ENCODE measurements at places on chromosomes 11 and 22.

DNA sequence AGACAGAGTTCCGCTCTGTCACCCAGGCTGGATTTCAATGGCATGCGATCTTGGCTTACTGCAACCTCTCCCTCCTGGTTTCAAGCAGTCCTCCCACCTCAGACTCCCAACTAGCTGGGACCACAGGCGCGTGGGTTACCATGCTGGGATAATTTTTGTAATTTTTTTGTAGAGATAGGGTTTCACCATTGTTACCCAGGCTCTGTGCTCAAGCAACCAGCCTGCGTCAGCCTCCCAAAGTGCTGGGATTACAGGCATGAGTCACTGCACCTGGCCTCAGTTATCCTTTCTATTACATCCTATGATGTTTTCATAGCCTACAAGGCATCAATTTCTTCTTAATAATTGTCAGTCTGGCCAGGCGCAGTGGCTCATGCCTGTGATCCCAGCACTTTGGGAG lies 36.5 kb downstream of the LRRC74B start:
- H3K4me1 ChIP-seq = no peaks in the 10 kb centered on the region
- H3K4me3 ChIP-seq = no peak overlapping the region
- H3K27me3 ChIP-seq = no peaks in the 10 kb centered on the region

DNA sequence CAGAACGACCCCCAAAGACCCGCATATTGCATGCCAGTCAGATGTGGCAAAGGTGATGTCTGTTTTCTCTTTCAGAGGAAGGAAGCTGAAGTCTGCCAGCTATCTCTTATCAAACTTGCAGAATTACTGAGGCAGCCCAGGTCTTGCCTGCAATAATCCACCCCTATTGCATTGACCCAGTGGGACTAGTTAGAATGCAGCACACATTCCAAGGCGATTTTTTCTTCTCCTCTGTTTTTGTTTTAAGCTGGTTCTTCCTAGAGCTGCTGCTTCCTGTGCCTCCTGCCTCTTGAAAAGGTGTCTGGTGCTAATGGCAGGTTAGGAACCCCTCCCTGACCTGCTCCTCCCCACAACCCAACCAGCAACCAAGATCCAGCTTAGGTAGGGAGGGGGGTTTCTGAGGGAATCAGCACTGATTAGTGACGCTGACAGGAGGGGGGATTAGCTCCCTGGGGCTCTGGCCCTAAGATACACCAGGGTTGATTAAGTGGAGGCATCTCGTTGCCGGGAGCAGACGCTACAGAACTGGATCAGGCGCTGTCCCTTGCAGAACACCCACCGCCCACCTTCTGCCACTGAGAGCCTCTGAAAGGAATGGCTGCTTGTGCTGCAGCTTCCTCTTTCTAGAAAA lies 2.8 kb downstream of the NTM start:
- H3K27ac ChIP-seq = no peak overlapping the region
- no peak overlapping the region for H3K4me3 ChIP-seq
- H3K36me3 ChIP-seq = no peaks in the 10 kb centered on the region
- peaks cover 55% of the 10 kb centered on the region for H3K27me3 ChIP-seq
- H3K4me1 ChIP-seq = no peaks in the 10 kb centered on the region

DNA sequence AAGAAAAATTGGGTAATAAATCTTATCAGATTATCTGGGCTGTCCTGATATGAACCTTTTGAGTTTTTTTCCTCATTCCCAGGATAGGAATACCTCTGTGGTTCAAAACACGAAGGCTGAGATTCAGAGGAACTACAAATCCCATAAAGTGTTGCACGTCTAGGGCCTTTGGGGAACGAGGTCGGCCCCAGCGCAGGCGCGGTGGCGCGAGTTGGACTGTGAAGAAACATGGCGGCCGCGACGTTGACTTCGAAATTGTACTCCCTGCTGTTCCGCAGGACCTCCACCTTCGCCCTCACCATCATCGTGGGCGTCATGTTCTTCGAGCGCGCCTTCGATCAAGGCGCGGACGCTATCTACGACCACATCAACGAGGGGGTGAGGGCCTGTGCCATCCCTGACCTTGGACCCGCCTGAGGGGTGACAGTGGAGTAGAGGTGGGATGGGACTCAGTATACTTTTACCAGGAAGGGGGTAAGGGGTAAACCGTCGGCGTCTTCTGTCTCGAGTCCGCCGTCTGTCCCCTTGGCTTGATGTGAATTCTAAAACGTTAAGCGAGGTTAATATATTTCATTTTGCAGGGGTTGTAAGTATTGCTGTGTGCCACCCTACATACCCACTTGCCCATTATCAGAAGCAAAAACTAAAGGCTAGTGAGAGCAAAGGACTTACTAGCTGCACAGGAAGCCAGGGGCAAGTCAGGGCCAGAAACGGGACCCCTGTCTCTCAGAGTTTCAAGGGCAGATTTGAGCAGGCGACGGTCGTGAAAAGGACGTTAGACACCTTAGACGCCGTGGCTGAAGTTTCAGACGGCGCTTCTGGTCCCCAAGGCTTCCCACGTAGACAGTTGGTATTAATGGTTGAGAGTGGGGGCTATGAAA lies at the start of gene UQCR10:
Gene UQCR10, plus strand, starts transcription at position 199 of the 881 bp plus-strand sequence. Its CDS starts 30 bp downstream, at position 229.
- H3K27me3 ChIP-seq = no peaks in the 10 kb centered on the region
- peaks cover 16% of the 10 kb centered on the region for H3K36me3 ChIP-seq
- peak within 1 kb of the TSS; percentile 98 for H3K4me3 ChIP-seq

GRCh38 chr11:2848497-2848896 lies 37.1 kb downstream of the CDKN1C start:
- peaks cover 3% of the 10 kb centered on the region for H3K27me3 ChIP-seq
- H3K4me3 ChIP-seq = no peak overlapping the region
- no peak for DNase-seq
- no peak overlapping the region for H3K27ac ChIP-seq

DNA sequence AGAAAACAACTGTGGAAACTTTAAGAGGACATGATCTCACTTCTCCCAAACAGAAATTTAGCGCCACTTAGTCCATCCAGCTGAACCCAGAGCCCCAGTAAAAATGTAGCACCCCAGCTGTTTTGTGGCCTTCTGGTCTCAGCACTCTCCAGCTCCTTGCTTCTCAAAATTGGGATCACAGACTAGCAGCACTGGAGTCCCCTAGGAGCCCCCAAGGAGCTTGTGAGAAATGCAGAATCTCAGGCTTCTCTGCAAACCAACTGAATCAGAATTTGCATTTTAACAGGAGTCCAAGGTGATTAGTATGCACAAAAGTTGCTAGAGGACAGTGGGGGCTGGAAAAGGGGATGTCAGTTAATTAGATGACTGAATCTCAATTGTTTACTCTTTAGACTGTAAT lies 89.8 kb upstream of the FIBIN start:
- H3K27ac ChIP-seq = no peak overlapping the region
- DNase-seq = no peak
- no peak overlapping the region for H3K4me3 ChIP-seq
- H3K4me1 ChIP-seq = no peaks in the 10 kb centered on the region

- H3K4me1 ChIP-seq = no peaks in the 10 kb centered on the region
- H3K27ac ChIP-seq = no peak overlapping the region
- no peaks in the 10 kb centered on the region for H3K36me3 ChIP-seq
- no peaks in the 10 kb centered on the region for H3K27me3 ChIP-seq
- DNase-seq = no peak
These were observed 311.9 kb downstream of the GUCY1A2 start for GRCh38 chr11:106706355-106706754.

DNA sequence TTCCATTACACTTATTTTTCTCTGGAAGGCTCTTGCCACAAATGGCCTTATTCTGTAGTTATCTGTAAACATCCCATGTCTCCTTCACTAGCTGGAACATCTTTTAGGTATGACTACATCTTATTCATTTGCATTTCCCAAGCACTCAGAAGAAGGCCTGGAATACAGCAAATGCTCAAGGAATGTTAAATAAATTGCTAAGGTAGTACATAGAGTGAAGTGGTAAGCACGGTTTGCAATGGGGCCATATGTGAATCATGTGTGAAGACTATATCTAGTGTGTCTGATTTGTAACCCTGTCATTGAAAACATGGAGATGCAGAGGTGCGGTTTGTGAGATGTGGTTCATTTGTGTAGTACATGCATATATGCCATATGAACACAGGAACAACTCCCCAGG lies 33.5 kb downstream of the GDPD4 start:
- no peaks in the 10 kb centered on the region for H3K27me3 ChIP-seq
- no peak overlapping the region for H3K27ac ChIP-seq
- no peaks in the 10 kb centered on the region for H3K36me3 ChIP-seq
- H3K4me1 ChIP-seq = no peaks in the 10 kb centered on the region
- DNase-seq = no peak

- no peaks in the 10 kb centered on the region for H3K36me3 ChIP-seq
- no peaks in the 10 kb centered on the region for H3K27me3 ChIP-seq
- DNase-seq = no peak
- H3K27ac ChIP-seq = no peak overlapping the region
- H3K4me3 ChIP-seq = no peak overlapping the region
These were observed 24.7 kb upstream of the ANGPTL5 start for GRCh38 chr11:101940901-101941520.

DNA sequence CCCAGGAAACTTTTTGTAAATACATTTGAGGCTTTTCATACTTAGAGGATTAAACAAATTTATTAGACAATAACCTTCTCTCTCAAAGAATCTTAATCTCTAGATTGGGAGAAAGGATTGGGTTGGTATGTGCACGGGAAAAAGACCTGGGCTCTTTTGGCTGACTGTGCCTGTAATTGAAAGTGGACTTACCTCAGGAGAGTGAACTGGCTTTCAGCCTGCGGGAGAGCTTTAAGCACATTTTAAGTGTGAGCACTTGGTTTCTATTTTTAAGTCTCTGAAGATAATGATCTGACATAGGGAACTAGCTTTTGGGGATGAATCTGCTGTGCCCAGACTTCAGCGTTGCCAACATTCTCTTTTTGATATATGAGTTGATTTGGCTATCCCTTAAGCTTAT lies 35.8 kb downstream of the UVRAG start:
- no peak overlapping the region for H3K4me3 ChIP-seq
- H3K4me1 ChIP-seq = no peaks in the 10 kb centered on the region
- H3K27ac ChIP-seq = no peak overlapping the region
- H3K27me3 ChIP-seq = no peaks in the 10 kb centered on the region
- no peak for DNase-seq
- H3K36me3 ChIP-seq = no peaks in the 10 kb centered on the region

GRCh38 chr11:44300844-44301563 lies 8.9 kb downstream of the ALX4 start:
- H3K4me3 ChIP-seq = no peak overlapping the region
- peaks cover 8% of the 10 kb centered on the region for H3K4me1 ChIP-seq
- H3K27me3 ChIP-seq = peaks cover 76% of the 10 kb centered on the region
- no peak for DNase-seq
- H3K27ac ChIP-seq = no peak overlapping the region
- H3K36me3 ChIP-seq = no peaks in the 10 kb centered on the region

DNA sequence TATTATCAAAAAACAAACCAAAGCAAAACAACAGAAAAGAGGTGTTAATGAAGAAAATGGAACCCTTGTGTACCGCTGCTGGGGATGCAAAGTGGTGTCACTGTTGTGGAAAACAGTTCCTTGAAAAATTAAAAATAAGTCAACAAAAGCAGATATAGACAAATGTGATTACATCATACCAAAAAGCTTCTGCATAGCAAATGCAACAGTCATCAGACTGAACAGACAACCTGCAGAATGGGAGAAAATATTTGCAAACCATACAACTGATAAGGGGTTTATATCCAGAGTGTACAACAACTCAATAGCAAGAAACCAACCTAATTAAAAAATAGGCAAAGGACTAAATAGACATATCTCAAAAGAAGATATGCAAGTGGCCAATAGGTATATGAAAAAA lies 22.9 kb upstream of the CARS1 start:
- no peak overlapping the region for H3K27ac ChIP-seq
- no peaks in the 10 kb centered on the region for H3K27me3 ChIP-seq
- H3K4me1 ChIP-seq = peaks cover 12% of the 10 kb centered on the region
- no peak overlapping the region for H3K4me3 ChIP-seq
- H3K36me3 ChIP-seq = no peaks in the 10 kb centered on the region

- H3K27ac ChIP-seq = no peak overlapping the region
- H3K27me3 ChIP-seq = no peaks in the 10 kb centered on the region
- no peak overlapping the region for H3K4me3 ChIP-seq
- H3K4me1 ChIP-seq = no peaks in the 10 kb centered on the region
These were observed 6.6 kb upstream of the OR4B1 start for GRCh38 chr11:48210052-48210451.

All from large intestine (tissue), 12 donors.